ENCODE measurements at places on chromosomes 12 and 14.

DNA sequence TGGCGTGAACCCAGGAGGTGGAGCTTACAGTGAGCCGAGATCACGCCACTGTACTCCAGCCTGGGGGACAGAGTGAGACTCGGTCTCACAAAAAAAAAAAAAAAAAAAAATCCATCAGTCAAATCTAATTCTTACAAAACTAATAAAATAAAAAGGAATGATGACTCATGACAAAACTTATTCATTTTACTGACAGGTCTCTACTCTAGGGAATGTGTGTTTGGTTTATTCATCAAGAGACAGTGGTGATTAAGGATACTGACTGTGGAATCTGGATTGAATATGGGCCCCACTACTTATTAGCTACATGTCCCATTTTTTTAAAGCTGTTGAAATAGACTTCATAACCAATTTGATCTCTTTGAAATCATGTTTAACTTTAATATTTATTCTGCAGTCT is 29.3 kb upstream of the GAS2L3 start:
- no peak for DNase-seq

DNA sequence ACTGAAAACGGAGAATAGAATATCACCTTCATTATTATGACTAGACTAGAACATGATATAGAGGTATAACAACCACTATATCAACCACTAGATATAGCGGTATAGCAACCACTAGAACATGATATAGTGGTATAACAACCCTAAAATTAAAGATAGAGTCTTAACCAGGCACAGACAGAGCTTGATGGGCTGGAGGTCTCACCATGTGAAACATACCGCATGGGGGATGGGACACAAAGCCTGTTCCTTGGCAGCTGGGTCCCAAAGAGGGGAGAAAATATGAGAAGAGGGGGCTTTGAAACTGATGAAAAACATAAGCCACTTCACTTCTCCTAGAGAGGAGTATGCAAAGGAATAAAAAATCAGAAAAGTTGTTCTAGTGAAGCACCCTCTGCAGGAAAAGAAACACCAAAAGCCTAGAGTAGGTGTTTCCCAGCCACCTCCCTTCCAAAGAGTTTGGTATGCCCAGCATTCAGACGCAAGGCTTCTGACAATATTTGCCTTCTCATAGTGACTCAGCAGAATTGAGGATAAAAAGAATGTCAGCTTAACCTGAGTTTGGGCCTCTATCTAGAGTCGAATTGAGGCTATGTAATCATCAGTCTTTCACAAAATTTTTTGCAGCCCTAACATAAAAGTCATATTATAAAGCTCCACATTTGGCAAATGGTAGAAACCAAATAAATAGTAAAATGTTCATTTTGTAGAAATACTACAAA is 316.4 kb downstream of the NOVA1 start:
- peak; percentile 11 for DNase-seq

GRCh38 chr14:68658943-68659931 is 133.6 kb downstream of the ZFP36L1 start:
- DNase-seq: no peak

DNA sequence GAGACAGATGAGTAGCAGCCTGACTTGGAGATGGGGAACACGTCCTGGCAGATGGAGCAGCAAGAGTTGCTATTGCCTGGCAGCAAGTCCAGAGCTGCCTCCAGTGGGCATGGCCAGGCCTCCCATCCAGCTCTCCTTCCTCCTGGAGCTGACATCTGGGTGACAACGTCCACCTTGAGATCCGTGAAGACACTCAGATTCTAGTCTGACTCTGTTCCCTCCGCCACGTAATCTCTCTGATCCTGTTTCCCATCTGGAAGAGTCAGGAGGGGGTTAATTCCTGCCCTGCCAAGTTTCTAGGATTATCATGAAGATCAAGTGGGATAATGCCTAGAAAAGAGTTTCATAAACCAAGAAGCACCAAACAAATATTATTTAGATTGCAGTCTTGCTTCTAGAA is 65.3 kb upstream of the FAM181A start:
- DNase-seq: no peak

GRCh38 chr14:77622366-77622961 is 6.0 kb upstream of the SPTLC2 start:
- no peak for DNase-seq

Measured in kidney glomerular epithelial cell (primary cell).